WERI-Rb-1 (cell line): ENCODE measurements at places on chromosomes 2 and 18.

- DNase-seq = no peak
These were observed 1.3 kb downstream of the RASGRP3 start for GRCh38 chr2:33477473-33478468.

- no peak for DNase-seq
These were observed 13.3 kb upstream of the MSH2 start for GRCh38 chr2:47389692-47390091.

GRCh38 chr2:231034291-231034882 lies 2.9 kb upstream of the C2orf72 start:
- DNase-seq = no peak

- no peak for DNase-seq
These were observed 261.3 kb downstream of the MBD5 start for GRCh38 chr2:148282201-148282600.

- DNase-seq = no peak
These were observed 117.5 kb downstream of the ATP9B start for GRCh38 chr18:79186649-79187048.

GRCh38 chr2:179622635-179623300 lies 238.6 kb downstream of the ZNF385B start:
- no peak for DNase-seq

GRCh38 chr2:223109341-223109740 lies 57.4 kb downstream of the KCNE4 start:
- DNase-seq = no peak

GRCh38 chr18:26335571-26336487 lies 109.6 kb downstream of the TAF4B start:
- no peak for DNase-seq

DNA sequence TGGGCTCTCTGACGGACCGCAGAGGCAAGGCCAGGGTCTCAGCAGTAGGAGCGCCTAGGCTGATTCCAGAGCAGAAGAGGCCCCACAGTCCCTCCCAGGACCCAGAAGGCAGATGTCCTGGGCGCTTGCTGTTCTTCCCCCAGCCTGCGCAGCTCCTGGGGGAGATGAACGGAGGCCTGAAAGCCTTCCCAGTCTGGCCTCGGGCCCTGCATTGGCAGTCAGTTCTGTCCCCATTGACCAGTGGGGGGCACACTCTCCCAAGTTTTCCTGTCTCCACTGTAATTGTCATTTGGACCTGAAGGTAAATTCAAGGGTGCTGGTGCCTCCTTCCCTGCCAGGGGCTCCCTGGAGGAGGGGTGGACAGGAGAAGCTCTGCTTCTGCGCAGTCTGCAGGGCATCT lies 345.7 kb downstream of the CYP26B1 start:
- DNase-seq = peak; percentile 91
